ENCODE measurements at places on chromosomes 7 and 10.

DNA sequence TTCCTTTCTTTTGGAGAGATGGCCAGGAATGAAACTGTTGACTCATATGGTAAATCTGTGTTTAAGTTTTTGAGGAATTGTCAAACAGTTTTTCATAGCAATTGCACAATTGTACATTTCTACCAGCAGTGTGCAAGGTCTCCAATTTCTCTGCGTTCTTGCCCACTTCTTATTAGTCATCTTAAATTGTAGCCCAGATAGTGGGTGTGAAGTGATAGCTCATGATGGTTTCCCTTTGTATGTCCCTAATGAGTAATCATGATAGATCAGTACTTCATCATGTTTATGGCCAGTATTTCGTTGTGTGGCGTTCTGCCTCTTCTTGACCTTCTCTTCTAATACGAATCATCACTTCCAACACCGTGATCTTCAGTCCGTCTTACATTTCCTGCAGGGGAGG, 136.3 kb downstream of the DOCK1 start:
- no peak for DNase-seq

DNA sequence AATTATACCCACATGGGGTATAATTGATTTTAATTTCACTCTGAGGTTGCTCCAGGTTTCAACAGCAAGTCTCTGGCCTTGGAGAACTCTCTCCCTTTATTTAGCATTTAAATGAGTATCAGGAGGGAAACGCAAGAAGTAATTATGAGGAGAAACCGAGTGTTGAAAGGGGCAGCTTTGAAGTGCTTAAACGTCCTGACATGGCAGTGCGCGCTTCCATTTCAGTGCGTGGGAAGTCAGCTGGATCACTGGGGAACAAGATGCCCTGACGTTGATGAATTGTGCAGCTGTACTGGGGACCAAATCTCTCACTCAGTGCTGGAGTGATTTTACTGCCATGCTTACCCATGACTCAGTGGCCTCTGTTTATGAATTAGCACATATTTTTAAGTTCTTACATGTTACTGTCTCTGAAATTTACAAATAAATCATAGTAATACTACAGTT, 106.0 kb upstream of the PRR15 start:
- DNase-seq = no peak

GRCh38 chr7:44218418-44219201, 17.8 kb downstream of the YKT6 start:
- DNase-seq = no peak

GRCh38 chr10:5485948-5486852, 13.2 kb downstream of the CALML5 start:
- DNase-seq = no peak
